ENCODE measurements at places on chromosomes 6 and 20. TPM values are rescaled to one million over a fixed set of nuclear protein-coding genes. Genes with fewer than 3 reads are reported as not detected.

- no peak overlapping the region for H3K4me3 ChIP-seq
- H3K27ac ChIP-seq = no peak overlapping the region
- no peak for DNase-seq
These were observed 234.3 kb downstream of the PLCB1 start for GRCh38 chr20:8366303-8366923.

- no peaks in the 10 kb centered on the region for H3K36me3 ChIP-seq
- H3K27ac ChIP-seq = no peak overlapping the region
- H3K27me3 ChIP-seq = no peaks in the 10 kb centered on the region
- no peak overlapping the region for H3K4me3 ChIP-seq
- no peaks in the 10 kb centered on the region for H3K4me1 ChIP-seq
- DNase-seq = no peak
These were observed 171.5 kb downstream of the QKI start for GRCh38 chr6:163585932-163586437.

GRCh38 chr6:168216117-168216516, 103.5 kb downstream of the DACT2 start:
- H3K27me3 ChIP-seq = no peaks in the 10 kb centered on the region
- no peak overlapping the region for H3K4me3 ChIP-seq
- no peak overlapping the region for H3K27ac ChIP-seq
- DNase-seq = no peak
- no peaks in the 10 kb centered on the region for H3K36me3 ChIP-seq

Gene TRIM31
- polyA plus RNA-seq = 0.21 TPM

GRCh38 chr6:137867685-137868509, 838 bp downstream of the TNFAIP3 start:
- H3K27me3 ChIP-seq = no peaks in the 10 kb centered on the region
- peak overlapping the region; percentile 99 for H3K27ac ChIP-seq
- H3K4me1 ChIP-seq = peaks cover 40% of the 10 kb centered on the region
- peak; percentile 69 for DNase-seq

Gene TDP2
- polyA plus RNA-seq = 62.2 TPM

- H3K4me1 ChIP-seq = no peaks in the 10 kb centered on the region
- no peak for DNase-seq
- no peak overlapping the region for H3K4me3 ChIP-seq
- no peaks in the 10 kb centered on the region for H3K27me3 ChIP-seq
- no peaks in the 10 kb centered on the region for H3K36me3 ChIP-seq
These were observed 35.2 kb upstream of the IYD start for GRCh38 chr6:150333585-150333941.

DNA sequence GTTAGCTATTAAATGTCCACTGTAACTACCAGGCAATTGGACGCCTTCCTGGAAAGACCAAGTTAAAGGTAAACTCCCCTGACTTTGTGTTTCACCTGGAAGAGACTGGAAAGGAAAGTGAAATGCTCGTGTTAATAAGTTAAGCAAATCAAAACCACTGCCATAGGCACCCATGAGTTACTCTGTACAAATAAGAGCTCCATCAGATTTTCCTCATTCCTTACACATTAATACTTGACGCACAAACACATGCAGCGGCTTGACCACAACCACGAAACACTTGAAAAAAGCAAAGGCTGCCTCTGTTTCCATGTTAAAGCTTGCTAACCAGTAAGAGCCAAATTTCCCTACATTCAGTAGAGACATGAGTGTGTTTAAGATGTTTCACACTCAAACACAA, 19.8 kb downstream of the GCM1 start:
- H3K27ac ChIP-seq = no peak overlapping the region
- DNase-seq = no peak
- no peaks in the 10 kb centered on the region for H3K4me1 ChIP-seq
- H3K27me3 ChIP-seq = peaks cover 3% of the 10 kb centered on the region

GRCh38 chr6:138719011-138719635, 54.4 kb upstream of the CCDC28A start:
- no peak for DNase-seq
- no peaks in the 10 kb centered on the region for H3K36me3 ChIP-seq
- no peaks in the 10 kb centered on the region for H3K4me1 ChIP-seq
- H3K27me3 ChIP-seq = no peaks in the 10 kb centered on the region
- H3K27ac ChIP-seq = no peak overlapping the region

Gene GLP1R
- polyA plus RNA-seq = not detected

Gene FOXQ1
- not detected for polyA plus RNA-seq

Gene ACTL10
- polyA plus RNA-seq = 5.3 TPM

Gene MOCS3
- 4.9 TPM for polyA plus RNA-seq

Gene SDC4
- 1.2 TPM for polyA plus RNA-seq

Gene HEBP2
- polyA plus RNA-seq = 47.9 TPM

Gene TRAPPC3L
- polyA plus RNA-seq = not detected

- DNase-seq = no peak
- H3K27ac ChIP-seq = no peak overlapping the region
- no peaks in the 10 kb centered on the region for H3K27me3 ChIP-seq
- H3K36me3 ChIP-seq = no peaks in the 10 kb centered on the region
- no peak overlapping the region for H3K4me3 ChIP-seq
These were observed 45.1 kb downstream of the OR2B6 start for GRCh38 chr6:28002161-28002560.

GRCh38 chr6:135667691-135668455, 170.3 kb upstream of the AHI1 start:
- no peak overlapping the region for H3K4me3 ChIP-seq
- no peaks in the 10 kb centered on the region for H3K27me3 ChIP-seq
- H3K27ac ChIP-seq = no peak overlapping the region
- H3K4me1 ChIP-seq = no peaks in the 10 kb centered on the region

DNA sequence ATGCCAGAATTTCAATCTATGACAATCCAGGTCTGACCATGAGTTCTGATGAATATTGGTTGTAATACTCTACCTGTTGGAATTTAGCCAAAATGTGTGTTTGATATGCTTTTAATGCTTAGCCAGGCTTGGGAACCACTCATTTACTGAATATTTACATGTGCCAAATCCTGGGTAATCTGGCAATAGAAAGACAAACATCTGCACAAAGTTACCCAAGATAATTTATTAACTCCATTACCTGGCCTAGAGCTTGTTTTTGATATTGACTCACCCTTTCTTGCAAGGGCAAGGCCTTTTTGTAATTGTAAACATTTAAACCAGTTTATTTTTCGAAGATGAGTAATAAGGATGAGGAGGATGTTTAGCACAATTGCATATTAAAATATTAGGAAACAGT, 13.5 kb upstream of the CD2AP start:
- H3K27ac ChIP-seq = no peak overlapping the region
- no peaks in the 10 kb centered on the region for H3K27me3 ChIP-seq
- no peaks in the 10 kb centered on the region for H3K36me3 ChIP-seq
- H3K4me1 ChIP-seq = no peaks in the 10 kb centered on the region

Gene EPHA7
- polyA plus RNA-seq = not detected

Gene ADGRF4
- not detected for polyA plus RNA-seq

- H3K4me3 ChIP-seq = no peak overlapping the region
- no peaks in the 10 kb centered on the region for H3K27me3 ChIP-seq
- no peak overlapping the region for H3K27ac ChIP-seq
- no peaks in the 10 kb centered on the region for H3K36me3 ChIP-seq
These were observed 28.2 kb downstream of the CGA start for GRCh38 chr6:87066449-87067333.

- H3K36me3 ChIP-seq = no peaks in the 10 kb centered on the region
- H3K4me3 ChIP-seq = no peak overlapping the region
- H3K4me1 ChIP-seq = no peaks in the 10 kb centered on the region
- no peaks in the 10 kb centered on the region for H3K27me3 ChIP-seq
- peak; percentile 43 for DNase-seq
- H3K27ac ChIP-seq = no peak overlapping the region
These were observed 80.8 kb downstream of the RCAN2 start for GRCh38 chr6:46410334-46410953.

DNA sequence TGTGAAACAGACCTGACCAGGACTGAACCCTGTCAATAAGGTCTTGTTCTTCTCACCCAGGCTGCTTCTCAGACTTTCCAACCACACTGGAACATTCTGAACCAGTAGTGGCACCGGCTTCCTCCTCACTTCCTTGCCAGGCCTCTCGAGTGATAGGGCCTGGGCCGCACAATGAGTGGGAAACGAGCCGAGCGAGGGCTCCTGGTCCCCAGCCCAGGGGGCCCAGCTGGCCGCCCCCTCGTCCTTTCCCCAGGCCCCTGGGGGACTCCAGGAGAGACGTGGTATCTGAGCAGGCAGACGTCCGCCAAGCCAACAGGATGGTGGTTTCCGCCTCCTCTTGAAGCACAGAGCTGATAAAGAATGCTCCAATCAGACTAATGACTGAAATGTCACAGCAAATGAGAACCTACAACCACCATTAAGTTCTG, 117.9 kb downstream of the GMDS start:
- H3K27me3 ChIP-seq = no peaks in the 10 kb centered on the region
- H3K4me1 ChIP-seq = peaks cover 8% of the 10 kb centered on the region
- DNase-seq = peak; percentile 10

DNA sequence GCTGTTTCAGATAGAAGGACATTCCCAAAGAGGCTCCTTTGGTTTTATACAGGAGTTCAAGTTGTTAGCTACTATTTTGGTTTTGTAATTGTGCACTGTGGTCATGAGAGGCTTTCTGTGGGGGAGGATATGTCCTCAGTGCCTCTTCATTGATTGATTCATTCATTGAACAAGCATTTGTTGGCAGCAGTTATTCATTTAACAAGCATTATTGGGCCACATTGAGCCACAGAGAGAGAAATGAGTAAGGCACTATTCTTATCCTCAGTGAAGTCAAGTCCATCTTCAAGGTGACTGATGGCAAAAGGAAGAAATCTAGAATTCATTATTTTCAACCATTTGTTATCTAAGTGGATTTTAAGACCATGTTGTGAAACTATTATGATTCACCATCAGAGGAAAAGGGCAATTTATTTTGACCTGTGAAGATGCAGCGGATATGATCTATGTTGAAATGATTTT, 697.2 kb upstream of the CITED2 start:
- no peaks in the 10 kb centered on the region for H3K4me1 ChIP-seq
- H3K4me3 ChIP-seq = no peak overlapping the region
- no peaks in the 10 kb centered on the region for H3K36me3 ChIP-seq
- no peak overlapping the region for H3K27ac ChIP-seq
- H3K27me3 ChIP-seq = no peaks in the 10 kb centered on the region
- no peak for DNase-seq

DNA sequence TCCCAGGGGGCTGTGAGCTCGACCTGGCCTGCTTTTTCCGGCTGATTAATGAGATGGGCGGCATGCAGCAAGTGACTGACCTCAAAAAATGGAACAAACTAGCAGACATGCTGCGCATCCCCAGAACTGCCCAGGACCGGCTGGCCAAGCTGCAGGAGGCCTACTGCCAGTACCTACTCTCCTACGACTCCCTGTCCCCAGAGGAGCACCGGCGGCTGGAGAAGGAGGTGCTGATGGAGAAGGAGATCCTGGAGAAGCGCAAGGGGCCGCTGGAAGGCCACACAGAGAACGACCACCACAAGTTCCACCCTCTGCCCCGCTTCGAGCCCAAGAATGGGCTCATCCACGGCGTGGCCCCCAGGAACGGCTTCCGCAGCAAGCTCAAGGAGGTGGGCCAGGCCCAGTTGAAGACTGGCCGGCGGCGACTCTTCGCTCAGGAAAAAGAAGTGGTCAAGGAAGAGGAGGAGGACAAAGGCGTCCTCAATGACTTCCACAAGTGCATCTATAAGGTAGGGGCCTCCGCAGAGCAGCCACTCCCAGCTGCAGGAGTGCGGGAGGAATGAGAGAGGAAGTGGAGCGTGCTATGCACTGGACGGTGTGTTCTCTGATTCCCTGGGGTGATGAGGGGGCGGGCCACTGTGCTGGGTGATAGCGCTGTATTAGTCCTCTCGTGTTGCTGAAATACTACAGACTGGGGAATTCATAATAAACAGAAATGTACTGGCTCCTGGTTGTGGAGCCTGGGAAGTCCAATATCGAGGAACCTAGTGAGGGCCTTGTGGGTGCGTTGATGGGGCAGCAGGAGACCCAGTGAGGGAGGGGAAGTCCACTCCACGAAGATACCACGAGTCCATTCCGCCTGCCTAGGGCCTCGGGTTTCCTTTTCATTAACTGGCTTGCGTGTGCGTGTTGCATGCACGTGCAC, 161.7 kb downstream of the DTNBP1 start:
- no peak overlapping the region for H3K4me3 ChIP-seq
- H3K4me1 ChIP-seq = no peaks in the 10 kb centered on the region
- no peak for DNase-seq
- no peaks in the 10 kb centered on the region for H3K27me3 ChIP-seq
- no peak overlapping the region for H3K27ac ChIP-seq

GRCh38 chr20:48098099-48098498, 312.8 kb upstream of the SULF2 start:
- H3K36me3 ChIP-seq = no peaks in the 10 kb centered on the region
- no peaks in the 10 kb centered on the region for H3K4me1 ChIP-seq
- no peak overlapping the region for H3K27ac ChIP-seq
- DNase-seq = no peak

DNA sequence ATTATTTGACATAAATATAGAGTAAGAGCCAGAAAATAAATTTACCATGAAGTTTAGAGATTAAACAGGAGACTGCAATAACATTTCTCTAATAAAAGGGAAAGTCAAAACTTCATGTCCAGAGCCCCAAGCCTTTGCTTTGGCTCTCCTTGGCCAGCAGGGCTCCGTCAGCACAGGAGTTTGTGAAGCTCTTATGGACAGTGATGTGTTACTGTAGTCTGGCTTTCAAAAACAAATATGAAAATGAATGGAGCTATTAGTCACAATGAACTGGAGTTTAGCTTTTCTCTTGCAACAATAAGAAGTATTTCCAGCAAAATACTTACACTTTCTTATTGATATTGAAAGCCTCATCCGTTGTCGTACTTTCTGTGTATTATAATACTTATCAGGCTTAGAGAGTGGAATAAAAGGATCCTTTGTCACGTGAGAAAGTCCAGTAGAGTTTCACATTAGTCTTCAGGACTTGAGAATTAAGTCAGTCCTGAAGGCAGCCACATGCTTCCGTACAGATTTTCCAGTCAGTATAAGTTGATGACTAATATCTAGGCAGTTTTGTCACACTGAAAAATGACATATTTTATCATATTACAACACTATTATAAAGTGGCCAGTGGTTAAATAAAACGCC, 117.0 kb upstream of the PRL start:
- no peak overlapping the region for H3K27ac ChIP-seq
- no peaks in the 10 kb centered on the region for H3K36me3 ChIP-seq
- no peak for DNase-seq

Gene OXT
- polyA plus RNA-seq = 1.00 TPM

Gene UBD
- not detected for polyA plus RNA-seq

DNA sequence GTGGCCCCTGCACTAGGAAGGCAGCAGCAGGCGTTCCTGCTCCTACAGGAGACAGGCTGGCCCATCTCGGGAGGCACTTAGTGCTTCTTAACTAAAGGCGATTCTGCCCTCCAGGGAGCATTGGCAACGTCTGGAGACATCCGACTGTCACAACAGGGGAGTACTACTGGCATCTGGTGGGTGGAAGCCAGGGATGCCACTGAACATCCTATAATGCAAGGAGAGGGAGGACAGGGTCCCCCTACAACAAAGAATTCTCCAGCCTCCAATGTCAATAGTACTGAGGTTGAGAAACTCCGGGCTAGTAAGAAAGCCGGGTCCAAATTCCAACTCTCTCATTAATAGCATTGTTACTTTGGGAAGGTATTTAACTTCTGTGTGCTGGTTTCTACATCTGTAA, 119.4 kb upstream of the ARMC2 start:
- H3K36me3 ChIP-seq = no peaks in the 10 kb centered on the region
- H3K27ac ChIP-seq = no peak overlapping the region
- no peaks in the 10 kb centered on the region for H3K27me3 ChIP-seq
- no peaks in the 10 kb centered on the region for H3K4me1 ChIP-seq
- DNase-seq = no peak
- no peak overlapping the region for H3K4me3 ChIP-seq

Gene CYP21A2
- not detected for polyA plus RNA-seq

GRCh38 chr20:40891351-40891750, 137.3 kb upstream of the TOP1 start:
- H3K27me3 ChIP-seq = no peaks in the 10 kb centered on the region
- no peak overlapping the region for H3K27ac ChIP-seq
- H3K4me3 ChIP-seq = no peak overlapping the region
- no peak for DNase-seq
